ENCODE measurements at places on chromosomes 2 and 18.

DNA sequence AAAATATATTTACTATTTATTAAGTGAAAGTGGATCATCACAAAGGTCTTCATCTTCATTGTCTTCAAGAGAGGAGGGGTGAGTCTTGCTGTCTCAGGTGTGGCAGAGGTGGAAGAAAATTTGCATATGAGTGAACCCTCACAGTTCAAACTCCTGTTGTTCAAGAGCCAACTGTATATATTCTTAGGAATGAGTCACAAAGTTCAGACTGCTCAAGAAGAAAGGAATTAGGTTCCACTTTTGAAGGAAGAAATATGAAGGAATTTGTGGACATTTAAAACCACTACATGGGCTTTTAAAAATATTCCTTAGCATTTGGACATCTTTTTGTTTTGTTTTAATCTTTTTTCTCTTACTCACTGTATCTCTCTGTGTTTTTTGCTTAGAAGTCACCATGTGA, 212.6 kb downstream of the INSIG2 start:
- DNase-seq = no peak

GRCh38 chr2:27735263-27735904, 36.1 kb upstream of the MRPL33 start:
- peak; percentile 61 for DNase-seq

DNA sequence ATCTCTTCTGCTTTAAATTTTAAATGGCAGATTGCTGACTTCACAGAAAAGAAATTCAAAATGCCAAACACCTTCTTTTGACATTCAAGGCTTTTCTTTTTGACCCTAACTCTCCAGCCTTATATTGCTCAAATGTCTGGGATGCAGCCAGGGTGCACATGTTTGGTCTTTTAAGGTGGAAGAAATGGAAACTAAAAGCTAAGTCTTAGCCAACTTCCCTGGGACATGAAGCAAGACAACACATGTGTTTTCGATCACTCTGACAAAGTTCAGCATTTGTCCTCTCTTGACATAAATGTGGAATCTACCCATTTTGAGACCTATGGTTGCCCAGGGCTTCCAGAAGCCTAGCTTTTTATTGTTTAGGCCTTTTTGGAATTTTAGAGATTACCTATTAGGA, 161.6 kb downstream of the RDH14 start:
- DNase-seq = no peak

DNA sequence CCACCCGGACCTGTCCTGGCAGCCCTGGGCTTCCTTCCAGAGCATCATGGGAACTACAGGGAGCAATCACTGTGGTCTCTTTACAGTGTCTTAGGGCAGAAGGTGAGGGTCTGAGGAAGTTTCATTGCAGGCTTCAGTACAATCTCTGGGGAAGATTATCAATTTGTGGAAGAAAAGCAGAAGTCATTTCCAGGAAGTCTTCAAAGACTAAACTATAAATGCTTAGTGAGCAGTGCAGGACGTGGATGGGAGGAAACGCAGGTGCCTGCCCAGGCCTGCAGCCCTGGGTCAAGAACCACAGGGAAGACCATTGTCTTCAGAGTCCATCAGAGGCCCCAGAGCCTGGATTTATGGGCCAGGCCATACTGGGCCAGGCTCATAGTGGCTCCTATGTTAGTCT, 54.3 kb downstream of the INO80C start:
- DNase-seq = no peak

- DNase-seq = no peak
These were observed 19.6 kb upstream of the CABLES1 start for GRCh38 chr18:23115683-23116096.

DNA sequence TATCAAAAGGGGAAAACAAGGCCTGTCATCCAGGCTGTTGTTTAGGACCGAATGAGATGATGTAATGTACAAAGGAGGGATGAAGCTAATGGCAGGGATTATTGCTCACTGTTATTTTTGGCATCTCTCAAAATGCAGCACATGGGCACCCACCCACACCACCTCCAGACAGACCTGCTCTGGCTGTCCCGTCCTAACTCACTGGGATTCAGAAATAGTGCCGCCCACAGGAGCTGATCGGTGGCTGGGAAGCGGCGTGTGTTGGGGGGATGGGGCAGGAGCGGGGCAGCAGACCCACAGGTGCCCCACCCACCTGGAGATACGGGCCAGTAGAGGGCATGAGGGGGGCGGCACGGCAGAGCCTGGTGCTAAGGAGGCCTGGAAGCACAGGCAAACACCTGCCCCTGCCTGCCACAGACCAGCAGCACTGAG, 52.2 kb downstream of the CRACDL start:
- no peak for DNase-seq

DNA sequence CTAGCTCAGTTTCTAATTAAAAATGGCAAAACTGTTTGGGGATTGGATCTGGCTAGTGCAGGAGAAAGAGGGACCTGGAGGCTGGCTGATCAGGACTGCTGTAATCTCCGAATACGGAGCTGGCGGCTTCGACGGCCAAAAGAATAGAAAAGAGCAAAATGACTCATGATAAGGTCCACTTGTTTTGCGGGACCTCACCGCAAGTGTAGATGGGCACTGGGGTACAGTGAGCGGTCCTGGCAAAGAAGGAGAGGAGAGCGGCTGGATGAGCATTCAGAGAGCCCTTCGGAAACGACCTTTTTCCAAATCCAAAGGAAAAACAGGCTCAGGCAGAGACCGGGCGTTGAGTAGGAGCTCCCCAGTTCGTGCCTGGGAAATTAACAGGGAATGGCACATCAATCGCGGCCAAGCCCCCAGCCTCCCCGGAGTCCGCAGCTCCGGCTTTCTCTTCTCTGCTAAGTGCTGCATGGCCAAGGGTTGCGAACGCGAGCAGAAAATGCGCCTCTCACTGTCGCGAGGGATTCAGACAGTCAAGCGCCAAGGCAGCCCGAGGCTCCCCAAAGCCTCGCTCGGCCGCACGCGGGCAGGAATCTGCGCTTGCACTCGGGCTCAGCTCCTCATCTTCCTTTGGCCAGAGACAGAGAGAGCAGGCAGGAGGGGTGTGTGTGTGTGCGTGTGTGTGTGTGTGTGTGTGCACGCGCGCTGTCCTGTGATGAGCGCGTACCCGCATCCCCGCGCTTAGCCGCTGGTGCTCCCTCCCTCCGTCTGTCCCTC, 1.8 kb downstream of the DCC start:
- peak; percentile 35 for DNase-seq

- DNase-seq = no peak
These were observed 115.5 kb downstream of the ESCO1 start for GRCh38 chr18:21484851-21485636.

- DNase-seq = no peak
These were observed 109.7 kb downstream of the LPIN1 start for GRCh38 chr2:11856095-11856494.

- no peak for DNase-seq
These were observed 159.9 kb downstream of the LAMA3 start for GRCh38 chr18:23849141-23849540.

DNA sequence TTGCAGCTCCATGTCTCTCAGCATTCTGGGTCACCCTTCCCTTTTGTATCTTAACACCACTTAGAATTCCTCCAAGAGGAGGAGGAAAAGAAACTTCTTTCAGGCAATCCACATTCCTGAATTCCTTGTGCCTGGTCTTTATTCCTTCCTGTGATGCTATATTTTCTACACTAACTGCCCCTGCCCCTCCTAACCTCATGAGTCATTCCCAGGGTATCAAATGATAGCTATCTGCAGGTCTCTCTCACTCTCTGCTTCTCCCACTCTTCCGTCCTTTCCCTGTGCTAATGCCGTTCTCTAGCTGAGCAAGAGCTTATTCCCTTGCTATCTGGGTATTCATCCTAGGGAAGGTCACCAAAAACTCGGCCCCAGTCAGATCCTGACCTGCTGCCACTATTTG, 395.0 kb upstream of the TCF4 start:
- no peak for DNase-seq

DNA sequence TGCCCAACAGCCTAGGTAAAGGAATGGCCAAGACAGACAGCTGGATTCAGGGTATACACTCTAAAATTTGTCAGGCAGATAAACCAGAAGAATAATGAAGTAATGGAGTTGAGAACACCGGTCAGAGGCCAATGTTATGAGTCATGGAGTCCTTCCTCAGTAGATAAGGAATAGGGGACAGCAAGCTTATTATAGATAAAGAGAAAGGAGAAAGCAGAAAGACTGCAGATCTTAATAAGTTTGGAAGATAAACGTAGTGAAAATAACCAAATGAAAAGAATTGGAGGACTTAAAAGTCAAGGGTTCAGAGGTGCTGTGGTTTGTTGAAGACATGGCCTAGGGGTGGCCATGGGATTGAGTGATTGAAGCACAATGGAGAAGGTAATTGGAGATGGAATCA, 63.5 kb upstream of the NFE2L2 start:
- no peak for DNase-seq

DNA sequence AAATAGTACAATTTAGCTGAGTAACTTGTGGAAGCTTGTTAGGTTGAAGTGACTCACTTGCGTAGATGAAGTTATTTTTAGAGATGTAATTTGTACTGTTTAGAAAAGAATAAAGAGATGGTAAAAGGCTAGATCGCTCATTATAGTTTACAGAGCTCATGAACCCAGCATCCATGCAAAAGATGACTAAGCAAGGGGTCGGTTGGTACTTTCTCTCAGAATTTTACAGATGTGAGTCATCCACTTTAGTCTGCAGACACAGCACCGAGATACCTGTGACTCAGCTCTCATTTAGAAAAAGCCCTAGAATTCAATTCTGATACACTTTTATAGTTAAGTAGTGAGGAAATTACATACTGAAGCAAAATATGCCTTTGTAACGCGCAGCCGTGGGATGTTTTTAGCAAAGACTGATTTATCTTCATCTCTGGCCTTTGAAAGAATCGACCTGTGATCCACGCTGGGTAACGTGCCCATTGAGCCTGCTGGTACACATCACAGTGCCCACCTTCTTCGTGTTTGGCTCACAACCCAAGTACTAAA, 116.5 kb upstream of the FOSL2 start:
- no peak for DNase-seq

- DNase-seq = no peak
These were observed 179.8 kb upstream of the TRIB2 start for GRCh38 chr2:12536976-12537375.

- no peak for DNase-seq
These were observed 169.6 kb downstream of the ZEB2 start for GRCh38 chr2:144350151-144350802.

DNA sequence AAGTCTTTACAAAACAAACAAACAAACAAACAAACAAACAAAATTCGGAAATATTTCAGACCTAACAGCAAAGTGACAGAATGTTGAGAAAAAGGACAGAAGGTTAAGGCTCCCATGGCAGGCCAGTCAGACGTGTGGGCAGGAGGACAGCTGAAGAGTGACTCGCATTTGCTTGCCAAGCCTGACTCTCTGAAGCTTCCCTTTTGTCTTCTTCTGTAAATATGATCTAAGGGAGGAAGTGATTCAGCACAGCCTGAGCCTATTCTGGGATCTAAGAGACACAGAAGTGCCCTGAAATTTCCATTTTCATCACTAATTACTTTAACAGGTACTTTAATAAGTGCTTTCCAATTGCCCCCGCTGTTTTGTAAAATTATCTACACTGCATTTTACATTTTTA, 134.0 kb upstream of the LYPD1 start:
- DNase-seq = no peak

DNA sequence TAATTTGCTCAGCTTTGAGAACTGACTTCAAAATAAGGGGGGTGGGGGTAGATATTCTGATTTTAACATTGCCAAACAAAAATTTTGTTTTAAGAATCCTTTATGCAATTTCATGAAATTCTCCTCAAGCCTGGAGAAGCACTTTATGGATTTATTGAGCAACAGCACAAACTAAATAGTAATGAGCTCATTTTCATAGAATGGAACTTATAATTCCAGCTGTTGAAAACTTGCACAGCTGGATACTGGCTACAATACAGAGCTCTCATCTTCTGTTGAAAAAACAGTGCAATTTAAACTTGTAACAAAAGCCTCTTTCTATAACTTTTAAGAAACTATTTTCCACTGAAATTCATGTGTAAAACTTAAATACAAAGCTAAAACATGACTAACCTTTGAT, 137.6 kb upstream of the FN1 start:
- no peak for DNase-seq

GRCh38 chr2:128600581-128601297, 282.1 kb upstream of the HS6ST1 start:
- peak; percentile 52 for DNase-seq

DNA sequence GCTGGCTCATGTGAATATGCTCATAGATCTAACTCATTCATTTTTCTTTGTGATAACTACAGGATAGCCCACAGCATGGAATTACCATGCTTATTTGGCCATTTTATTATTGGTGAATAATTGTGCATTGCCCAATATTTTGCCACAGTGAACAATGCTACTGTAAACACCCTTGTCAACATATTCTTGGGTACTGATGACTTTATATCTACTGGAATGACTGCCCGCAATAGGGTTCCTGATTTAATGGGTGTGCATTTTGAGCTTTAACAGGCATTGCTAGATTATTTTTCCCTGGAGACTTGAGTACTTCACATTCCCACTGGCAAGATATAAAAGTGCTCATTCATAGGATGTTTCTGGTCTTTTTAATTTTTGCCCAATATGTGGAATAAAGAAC, 42.7 kb upstream of the EVA1A start:
- no peak for DNase-seq

DNA sequence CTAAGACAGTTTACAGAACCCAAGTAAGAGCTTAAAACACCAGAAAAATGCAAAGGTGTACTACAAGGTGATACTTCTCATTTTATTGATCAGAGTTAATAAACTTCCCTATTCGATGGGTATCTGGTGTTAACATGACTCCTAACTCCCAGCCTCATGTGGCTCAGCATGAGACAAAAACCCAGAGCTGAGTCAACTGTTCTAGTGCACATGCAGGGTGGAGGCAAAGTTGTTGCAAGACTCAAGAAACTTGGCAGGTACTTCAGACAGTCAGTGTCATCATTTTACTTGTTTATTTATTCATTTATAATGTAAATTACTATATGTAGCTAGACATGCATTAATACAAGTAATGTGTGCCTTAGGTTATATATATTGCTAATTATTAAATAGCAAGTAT, 216.6 kb upstream of the DSEL start:
- DNase-seq = no peak

DNA sequence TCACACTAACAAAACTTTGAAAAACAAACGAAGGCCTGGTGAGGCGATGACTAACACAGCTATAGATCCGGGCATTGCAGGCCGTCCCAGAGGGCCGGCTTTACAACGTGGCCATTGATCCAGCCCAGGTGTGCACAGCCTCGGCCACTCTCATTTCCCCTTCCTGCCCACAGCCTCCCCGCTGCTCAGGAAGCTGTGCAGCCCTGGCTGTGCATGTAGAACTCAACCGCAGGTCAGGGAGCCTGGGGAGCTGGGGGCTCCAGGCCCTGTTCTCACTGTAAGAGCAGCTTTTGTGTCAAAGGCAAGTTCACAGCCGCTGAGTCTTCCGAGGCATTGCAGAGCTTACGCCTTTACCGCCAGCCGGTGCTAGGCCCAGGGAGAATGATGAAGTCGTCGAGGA, 87.2 kb downstream of the LONRF2 start:
- DNase-seq = no peak

DNA sequence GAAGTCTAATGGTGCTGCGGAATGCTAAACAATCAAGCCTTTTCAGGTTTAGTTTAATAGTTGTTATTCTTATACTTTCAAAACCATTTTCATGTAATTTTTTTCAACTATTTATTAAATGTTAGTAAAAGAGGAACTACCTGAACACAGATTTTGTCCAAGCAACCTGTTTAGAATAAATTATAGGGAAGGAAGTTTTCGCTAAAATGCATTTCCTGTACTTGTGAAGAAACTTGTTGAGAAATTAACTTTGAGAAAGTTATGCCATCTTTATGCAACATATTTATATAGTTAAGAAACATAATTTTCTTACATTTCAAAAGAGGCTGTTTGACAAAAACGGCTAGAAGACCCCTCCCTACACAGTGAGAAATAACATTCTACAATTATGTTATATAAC, 16.6 kb downstream of the MAP4K4 start:
- DNase-seq = no peak

GRCh38 chr2:105385731-105386540, 12.9 kb downstream of the FHL2 start:
- no peak for DNase-seq
